Stimulated activated CD8-positive, alpha-beta memory T cell treated with anti-CD3 and anti-CD28 coated beads, Interleukin-7, amount 100 ng/mL, for 24 hours (primary cell): ENCODE measurements at places on chromosomes 13 and 19.

GRCh38 chr13:49604570-49604969, 19.2 kb upstream of the RCBTB1 start:
- DNase-seq, result no peak

GRCh38 chr19:38952395-38953165, 21.8 kb downstream of the MRPS12 start:
- no peak for DNase-seq

DNA sequence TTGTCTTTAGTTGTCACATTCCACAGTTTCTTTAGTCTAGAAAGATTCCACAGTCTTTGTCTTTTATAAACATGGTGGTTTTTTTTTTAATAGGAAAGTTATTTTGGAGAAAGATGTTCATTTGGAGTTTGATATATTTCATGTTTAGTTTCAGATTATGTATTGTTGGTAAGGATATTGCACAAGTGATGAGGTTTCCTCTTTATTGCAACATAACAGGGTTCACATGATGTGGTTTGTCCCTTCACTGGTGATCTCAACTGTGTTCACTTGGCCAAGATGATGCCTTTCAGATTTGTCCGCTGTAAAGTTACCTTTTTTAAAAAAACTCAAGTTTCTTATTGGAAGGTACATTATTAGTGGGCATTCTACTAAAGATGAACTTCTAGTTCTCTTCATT, 3.2 kb downstream of the ZNF230 start:
- DNase-seq, result no peak

DNA sequence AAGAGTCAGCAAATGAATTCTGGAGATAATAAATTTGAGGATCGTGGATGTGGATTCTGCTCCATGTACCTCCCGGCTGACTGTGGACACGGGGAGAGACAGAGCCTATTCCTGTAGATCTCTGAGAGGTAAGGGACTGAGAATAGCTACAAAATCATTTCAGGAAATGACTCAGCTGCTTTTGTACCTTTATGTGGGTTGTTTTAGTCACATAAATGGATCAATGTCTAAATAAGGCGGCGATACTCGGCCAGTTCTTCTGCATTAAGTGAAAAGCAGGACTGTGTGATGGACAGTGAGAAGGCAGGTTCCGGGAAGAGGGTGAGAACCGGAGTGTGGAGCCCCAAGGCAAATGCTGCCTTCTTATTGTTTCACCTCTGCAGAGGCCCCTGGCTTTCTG, 128.1 kb downstream of the EFNB2 start:
- DNase-seq, result no peak

GRCh38 chr19:33032218-33032781, 32.4 kb downstream of the RHPN2 start:
- no peak for DNase-seq

DNA sequence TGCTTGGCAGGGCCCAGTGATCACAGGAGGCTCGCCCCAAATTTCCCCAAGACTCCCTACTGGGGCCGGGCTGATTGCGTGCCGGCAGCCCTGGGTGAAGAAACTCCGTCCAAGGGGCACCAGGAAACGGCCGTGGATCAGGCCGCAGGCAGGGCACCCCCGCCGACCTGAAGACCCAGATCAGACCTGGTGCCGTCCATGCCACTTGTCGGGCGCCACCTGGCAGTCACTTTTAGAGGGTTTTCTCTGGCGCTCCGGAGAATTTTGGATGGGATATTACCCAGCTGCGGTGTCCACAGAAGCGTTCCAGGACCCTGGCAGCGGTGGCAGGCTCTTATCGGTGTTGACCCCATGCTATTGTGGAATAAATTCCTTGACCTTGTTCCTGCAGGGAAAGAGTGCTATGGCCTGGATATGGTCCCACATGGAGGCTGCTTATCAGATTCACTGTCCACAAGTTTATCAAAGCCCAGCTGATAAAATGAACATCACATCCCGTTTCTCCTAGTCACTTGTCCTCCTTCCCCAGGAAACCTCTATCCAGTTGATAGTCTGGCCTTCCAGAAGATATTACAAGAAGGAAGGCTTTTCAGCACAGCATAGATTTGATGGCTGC, 38.2 kb downstream of the IGFL2 start:
- DNase-seq, result no peak

DNA sequence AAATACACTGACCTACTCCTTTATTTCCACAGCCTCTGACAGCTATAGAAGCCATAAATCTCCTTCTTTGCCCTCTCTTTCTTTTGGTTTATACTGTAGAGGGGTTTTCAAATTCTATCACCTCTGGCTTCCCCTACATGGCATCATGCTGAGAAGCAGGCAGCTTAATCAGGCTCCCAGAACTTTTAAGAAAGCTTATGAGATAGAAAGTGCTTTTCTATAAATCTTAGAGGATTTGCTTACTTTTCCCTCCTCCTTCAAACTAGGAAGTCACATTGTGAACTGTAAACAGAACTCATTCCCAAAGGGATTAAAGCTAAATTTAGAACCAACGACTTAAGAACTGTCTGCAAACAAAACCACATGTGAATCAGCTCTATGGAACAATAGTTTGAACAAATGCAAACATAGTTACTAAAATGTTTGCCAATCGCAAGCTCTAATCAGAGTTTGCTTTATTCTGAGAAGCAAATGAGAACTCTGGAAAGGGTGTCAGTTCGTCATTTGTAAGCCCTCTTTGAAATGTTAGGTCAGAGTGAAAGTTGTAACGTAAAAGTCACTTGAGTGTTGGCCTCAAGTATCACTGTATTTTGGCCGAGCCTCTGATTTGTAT, 344.1 kb downstream of the RFC3 start:
- DNase-seq, result no peak
